Activated effector memory CD4-positive, alpha-beta T cell treated with anti-CD3 and anti-CD28 coated beads, Interleukin-2, amount 50 U/mL, for 16 hours (primary cell): ENCODE measurements at places on chromosomes 3 and 15.

GRCh38 chr15:82846621-82847020, 37.2 kb downstream of the WHAMM start:
- peak; percentile 48 for DNase-seq

- DNase-seq, result peak; percentile 8
Observed at GRCh38 chr15:58520936-58521292, 89.1 kb downstream of the LIPC start.

- DNase-seq, result no peak
Observed at GRCh38 chr3:38005076-38006020, 14.8 kb downstream of the VILL start.

DNA sequence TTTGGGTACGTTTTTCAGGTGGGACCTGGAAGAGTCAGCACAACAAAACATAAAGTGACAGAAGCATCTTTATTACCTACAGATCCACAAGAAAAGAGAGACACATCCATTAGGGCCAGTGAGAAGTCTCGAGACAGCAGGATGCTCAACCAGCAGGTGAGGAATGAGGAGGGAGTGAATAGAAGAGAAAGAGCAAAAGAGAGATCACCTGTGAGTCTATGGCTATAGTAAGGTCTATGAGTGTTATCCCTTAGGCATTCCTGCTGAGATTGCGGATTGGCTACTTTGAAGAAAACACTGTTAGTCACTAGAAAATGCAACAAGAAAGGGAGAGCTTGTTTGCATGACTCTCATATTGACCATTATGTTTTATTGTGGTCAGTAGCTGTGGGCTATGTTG, 1556.2 kb upstream of the GBE1 start:
- DNase-seq, result no peak

DNA sequence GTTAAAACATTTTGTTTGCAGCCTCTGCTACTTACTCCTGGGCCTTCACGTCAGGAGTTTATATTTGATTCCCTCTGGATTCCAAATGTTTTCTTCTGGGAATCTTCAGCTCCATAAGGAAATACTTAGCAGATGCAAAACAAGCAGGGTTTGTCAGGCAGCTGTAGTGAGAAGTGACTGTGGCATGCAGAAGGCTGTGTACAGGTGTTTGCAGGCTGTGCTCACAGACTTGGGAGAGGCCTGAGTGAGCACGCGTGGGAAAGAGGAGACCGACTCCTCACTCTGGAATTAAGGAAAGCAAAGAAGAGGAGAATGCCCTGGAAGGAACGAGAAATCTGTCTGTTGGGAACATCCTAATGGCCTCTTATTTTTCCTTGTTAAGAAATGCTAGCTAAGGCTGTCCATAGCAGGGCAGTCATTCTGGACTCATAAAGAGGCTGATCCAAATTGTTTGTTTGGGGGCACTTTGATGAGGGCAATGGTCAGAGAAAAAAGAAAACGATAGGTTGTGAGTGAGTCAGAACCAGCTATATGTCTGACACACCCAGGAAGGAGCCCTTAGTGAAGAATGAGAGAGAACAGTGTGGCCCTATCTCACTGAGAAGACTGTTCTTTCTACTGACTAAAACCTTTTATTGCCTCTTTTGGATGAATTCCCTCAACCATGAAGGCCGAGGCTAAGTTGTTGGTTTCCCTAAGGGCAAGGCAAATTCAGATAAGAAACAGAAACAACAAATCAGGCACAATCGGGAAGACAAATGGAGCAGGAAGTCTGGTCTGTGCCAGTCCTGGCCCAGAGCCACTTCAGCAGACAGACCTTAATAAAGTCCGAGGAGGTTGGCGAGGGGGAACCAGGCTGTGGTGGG, 82.6 kb downstream of the TGFBR2 start:
- DNase-seq, result no peak

DNA sequence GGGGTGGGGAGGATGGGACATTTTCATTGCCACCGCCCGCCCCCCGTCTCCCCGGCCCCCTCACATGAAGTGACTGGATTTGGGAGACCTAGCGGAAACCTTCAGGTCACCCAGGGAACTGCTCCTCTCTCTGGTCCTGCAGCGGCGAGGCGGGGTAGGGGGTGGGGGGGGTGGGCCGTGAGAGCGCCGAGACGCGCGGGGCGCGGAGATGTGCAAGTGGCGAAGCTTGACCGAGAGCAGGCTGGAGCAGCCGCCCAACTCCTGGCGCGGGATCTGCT, 712 bp upstream of the MME start:
- no peak for DNase-seq

DNA sequence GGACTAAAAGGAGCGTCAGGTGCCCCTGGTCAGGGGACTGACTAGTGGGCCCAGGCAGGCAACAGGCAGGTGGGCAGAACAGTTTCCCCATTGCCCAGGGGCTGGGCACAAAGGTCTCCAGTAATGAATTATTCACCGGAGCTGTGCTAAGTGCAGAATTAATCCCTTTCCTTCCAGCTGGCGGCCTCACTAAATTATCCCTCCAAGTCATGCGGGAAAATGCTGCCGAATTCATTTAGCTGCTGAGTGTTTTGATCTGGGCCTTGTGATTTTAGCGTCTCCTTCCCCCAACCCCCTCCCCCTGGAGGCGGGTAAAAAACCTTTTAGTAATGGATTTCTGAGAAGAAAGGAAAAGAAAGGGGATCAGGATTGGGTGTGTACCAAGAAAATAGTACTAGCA, 47.2 kb downstream of the CCDC33 start:
- no peak for DNase-seq

- DNase-seq, result no peak
Observed at GRCh38 chr3:111872979-111873378, 13.9 kb downstream of the PHLDB2 start.

- DNase-seq, result no peak
Observed at GRCh38 chr15:39538936-39539335, 41.9 kb upstream of the THBS1 start.

GRCh38 chr3:169105561-169105960, 558.0 kb downstream of the MECOM start:
- no peak for DNase-seq

DNA sequence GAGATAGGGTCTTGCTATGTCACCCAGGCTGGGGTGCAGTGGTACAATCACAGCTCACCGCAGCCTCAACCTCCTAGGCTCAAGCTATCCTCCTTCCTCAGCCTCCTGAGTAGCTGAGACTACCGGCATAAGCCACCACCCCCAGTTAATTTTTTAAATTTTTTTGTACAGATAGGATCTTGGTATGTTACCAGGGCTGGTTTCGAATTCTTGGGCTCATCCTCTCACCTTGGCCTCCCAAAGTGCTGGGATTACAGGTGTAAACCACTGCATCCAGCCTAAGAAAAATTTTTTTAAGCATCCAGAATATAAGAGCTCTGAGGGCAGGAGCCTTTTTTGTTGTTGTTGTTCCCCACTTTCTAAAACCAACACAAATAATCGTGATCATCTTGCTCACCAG, 14.4 kb upstream of the MAP6D1 start:
- no peak for DNase-seq

DNA sequence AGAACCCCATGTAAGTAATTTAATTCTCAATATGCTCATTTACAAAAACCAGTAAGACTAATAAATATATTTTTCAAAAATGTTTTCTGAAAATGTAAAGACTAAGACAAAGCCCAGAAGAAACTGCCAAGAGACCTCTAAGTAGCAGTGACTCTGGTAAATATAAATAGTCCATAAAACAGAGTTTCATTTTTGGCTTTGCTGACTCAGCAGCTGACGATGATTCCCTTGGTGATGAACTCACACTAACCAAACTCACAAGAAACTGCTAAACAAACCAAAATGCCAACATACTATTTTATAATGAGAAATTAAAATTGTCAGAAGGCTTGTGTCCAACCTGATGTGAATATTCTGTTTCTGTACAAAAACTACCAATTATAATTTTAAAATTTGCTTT, 31.5 kb upstream of the IMPG2 start:
- no peak for DNase-seq

- DNase-seq, result no peak
Observed at GRCh38 chr15:78457101-78457500, 19.1 kb downstream of the IREB2 start.

DNA sequence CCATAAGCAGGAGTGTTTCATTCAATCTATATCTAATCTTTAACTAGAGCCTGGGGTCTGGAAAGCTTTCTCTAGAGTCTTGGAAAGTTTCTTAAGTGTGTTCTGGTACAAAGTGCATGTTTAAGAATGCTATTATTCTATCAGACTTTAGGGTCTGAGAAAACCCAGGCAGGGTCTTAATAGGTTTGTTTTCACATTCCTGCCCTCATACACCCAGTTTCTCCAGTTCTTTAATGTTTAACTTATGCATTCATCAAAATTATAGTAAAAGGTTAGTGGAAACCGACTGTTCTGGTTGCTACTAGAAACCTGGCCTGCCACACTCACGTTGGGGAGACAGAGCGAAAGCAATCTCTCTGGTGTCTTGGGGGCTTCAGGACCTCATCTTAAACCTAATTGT, 102.9 kb upstream of the WDR72 start:
- DNase-seq, result no peak

GRCh38 chr3:119998166-119998565, 96.1 kb downstream of the GSK3B start:
- no peak for DNase-seq

GRCh38 chr15:78100886-78101285, 8.5 kb downstream of the SH2D7 start:
- DNase-seq, result peak; percentile 57

DNA sequence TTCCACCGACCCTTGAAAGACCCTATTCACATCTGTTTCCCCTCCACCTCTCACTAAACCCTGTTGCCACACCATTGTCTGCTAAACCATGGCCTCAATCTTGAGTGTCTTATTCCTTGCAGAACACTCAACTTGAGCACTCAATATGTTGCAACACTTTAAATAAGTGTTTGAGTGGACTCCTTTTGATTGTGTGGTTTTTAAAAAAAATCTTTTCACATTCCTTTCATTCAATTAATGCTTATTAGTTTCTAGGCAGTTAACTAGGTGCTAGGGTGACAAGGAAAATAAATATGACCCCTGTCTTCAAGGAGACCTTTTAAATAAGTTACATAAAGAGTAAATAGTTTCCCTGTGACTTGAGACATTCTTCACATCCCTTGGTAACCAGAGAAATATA, 13.3 kb upstream of the HHLA2 start:
- no peak for DNase-seq

DNA sequence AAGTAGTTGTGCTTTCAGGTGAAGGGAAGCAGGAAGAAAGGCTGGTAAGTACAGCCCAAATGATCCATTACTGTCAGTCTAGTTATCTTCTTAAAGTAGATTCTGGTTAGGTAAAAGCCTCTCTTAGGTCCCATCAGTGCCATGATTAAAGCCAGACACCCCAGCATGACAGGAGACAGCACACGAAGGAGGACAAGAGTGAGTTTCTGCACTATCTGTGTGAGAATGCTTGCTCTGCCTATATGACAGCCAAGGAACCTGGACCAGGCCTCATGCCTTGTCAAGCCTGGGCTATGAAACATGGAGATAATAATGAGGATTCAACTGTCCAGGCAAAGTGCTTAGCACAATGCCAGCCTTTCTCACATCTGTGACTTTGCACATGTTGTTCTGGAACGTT, 13.5 kb upstream of the FILIP1L start:
- no peak for DNase-seq

DNA sequence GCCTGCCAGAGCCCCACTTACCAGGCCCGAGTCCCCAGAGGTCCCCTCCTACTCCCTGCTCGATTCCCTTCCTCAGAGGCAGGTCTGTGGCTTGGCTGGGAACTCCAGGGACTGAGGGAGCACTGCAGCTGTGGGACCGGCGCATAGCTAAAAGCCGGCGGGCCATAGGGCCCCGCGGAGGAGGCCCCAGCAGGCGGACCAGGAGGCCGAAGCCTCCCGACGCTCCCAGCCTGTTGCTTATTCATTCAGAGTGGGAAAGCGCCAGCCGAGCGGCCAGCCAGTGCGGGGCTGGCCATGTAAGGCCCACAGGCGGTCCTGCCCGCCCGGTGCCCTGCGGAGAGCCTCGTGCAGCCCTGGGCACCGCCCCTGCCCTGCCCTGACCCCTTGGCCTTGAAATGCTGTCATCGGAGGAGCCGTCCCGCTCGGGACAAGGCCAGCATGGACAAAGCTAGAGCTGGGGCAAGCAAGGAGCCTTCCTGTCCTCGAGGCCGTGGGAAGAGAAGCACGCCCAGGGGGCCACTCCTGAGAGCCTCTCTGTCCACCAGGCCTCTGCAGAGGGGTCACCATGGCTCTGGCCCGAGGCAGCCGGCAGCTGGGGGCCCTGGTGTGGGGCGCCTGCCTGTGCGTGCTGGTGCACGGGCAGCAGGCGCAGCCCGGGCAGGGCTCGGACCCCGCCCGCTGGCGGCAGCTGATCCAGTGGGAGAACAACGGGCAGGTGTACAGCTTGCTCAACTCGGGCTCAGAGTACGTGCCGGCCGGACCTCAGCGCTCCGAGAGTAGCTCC, at the start of gene LOXL1:
Gene LOXL1 (plus strand): TSS at position 244 of the 784 bp plus-strand sequence. CDS start 322 bp downstream, at position 566.
- no peak for DNase-seq

DNA sequence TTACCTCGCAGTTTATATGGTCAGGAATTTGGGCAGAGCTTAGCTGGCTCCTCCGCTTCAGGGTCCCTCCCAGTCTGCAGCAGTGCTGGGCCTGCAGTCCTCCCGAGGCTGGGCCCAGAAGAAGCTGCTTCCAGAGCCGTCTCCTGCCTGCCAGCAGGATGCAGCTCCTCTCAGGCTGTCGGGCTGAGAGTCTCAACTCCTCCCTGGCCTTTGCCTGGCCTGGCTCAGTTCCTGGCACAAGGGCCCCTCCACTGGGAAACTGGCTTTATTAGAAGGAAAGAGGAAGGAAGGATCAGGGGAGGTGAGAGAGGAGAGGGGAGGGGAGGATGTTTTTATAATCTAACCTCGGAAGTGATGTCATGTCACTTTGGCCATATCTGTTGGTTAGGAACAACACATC, 72.8 kb downstream of the GABRG3 start:
- no peak for DNase-seq

GRCh38 chr3:104347291-104347690, 1019.4 kb upstream of the ALCAM start:
- DNase-seq, result no peak

DNA sequence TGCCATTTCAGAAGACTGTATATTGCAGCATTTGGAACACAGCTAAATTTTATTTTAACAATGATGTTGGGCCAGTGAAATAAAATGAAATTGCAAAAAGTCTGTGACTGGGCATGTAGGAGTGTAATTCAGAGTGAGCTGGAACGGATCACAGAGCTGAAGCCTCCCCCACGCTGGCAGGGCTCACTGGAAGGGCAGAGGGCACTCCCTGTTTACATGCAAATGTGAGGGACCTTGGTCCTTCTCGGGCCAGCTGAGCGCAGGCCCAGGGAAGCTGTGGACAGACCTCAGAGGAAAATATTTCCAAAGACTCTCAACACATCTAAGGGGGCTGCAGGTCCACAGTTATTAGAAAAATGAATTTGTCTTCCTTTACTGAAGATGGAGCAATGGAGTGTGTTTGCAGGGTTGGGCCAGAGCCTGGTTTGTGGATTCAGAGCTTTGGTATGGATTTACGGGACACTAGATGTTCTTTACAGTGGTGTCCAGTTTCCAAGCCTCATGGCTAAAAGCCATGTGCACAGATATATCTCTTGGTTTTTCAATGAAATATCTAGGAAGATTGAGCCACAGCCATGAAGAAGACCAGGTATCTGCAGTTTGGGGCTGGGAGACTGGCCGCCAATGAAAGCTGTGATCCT, 32.0 kb downstream of the TRPM1 start:
- no peak for DNase-seq
